ENCODE measurements at places on chromosomes 1 and 21.

- DNase-seq = no peak
These were observed 612 bp upstream of the CD52 start for GRCh38 chr1:26317146-26317545.

GRCh38 chr1:46175243-46175642 is 356 bp downstream of the TSPAN1 start:
- DNase-seq = no peak

DNA sequence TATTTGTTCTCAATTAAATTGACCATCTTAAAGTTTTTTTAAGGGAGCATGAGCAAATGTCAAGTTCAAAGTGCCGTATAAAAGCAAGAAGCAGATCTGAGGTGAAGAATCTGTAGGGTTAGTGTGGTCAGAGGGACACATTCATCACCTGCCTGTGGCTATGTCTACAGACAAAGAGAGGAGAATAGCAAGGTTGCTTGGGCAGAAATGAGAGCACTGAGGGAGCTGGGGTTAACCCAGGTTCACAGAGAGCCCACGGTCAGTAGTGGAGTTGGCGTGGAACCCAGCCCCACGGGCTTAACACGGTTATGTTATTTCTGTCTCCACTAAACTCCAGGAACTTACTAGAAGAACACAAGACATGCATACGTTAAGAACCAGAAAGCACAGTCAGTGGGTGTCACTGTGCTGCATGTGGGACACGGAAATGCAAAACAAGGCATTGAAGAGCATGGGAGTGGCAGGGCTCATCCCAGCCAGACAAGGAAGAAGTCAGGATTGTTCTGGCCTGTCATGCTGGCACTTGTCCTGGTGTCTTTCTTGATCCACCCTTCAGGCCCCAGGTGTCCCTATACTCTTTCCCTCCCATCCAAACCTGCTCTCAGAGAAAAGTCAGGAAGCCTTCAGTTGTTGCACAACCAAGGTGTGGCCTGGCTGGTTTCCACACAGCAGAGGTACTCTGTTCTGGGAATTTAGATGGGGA is 95.5 kb upstream of the IVNS1ABP start:
- no peak for DNase-seq

GRCh38 chr1:74504125-74504932 is 8.1 kb downstream of the LRRC53 start:
- peak; percentile 24 for DNase-seq

GRCh38 chr1:186301448-186301847 is 73.6 kb downstream of the TPR start:
- DNase-seq = no peak

DNA sequence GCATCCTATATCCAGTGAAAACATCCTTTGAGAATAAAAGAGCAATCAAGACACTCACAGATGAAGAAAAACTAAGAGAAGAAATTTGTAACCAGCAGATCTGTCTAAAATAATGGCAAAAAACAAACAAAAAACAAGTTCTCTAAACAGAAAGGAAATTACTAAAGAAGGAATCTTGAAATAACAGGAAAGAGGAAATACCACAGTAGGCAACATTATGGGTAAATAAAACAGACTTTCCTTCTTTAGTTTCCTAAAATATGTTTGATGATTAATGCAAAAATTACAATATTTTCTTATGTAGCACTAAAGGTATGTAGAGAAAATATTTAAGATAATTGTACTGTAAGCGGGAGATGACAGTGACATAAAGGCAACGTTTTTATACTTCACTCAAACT is 23.5 kb downstream of the SLC19A1 start:
- DNase-seq = no peak
